ENCODE measurements at places on chromosomes 12 and 14.

DNA sequence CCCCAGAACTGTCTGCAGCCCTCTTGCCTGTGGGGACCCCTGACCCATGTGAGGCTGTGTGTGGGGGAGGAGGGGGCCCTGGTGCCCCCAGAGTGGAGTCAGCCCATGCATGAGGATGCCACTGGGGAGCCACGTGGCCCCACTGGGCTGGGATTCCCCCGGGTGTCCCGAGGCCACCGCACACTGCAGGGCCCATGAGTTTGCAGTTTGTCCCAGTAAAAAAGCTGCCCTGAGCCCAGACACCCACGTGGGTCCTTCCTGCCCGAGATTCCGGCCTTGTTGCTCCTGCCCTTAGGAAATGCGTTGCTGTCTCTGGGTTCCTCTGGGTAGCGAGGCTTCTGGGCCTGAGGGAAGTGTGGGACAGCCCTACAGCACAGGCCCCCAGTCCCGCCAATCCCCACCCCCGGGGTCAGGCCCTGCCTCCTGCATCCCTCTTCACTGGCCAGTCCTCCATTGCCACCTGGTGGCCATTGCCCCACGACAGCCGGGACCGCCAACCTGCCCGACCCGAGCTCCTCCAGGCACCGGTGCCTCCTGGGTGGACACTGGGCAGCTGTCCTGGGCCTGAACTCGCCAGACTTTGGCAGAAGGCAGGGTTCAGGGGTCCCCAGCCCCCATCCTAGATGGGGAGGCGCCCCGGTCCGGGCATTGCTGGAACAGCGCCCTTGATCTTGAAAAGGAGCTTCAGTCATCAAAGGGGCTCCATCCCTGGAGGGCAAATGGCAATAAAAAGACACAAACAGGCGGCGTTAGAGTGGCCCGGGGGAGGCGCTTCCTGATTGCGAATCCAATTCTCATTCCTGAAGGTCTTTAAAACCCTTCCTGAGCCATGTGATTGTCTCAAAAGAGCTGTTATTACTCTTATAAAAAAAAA is 15.6 kb upstream of the C14orf180 start:
- peak; percentile 86 for DNase-seq

DNA sequence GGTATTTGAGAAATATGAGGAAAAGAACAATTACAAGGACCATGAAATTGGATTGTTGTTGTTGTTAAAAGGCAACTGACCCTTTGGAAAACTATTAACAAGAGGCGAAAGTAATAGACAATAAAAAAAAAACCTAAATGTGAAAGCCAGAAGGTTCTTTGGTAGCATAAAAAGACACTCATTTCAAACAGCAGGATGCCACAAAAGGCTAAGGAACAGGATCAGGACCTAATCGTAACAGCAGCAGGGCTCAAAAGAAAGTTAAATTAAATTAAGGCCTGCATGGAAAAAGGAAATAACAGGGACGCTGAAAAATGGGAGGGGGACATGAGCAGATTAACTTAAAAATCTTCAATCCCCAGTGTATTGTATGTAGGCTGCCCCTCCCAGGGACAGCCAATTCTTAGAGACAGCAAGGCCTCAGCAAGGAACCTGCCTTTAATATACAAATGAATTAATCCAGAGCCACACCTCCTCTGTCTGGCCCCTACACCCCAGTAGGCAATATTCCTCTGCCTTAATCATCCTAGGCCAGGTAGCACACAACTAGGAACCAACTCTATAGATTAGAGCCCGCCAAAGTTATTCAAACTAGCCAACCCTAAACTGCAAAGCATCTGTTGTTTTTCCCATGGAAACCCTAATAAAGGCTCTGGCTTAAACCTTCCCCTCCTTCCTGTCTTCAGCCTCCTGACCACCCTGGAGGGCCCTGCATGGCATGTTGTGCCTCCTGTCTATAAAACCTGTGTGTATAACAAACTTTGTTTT is 28.4 kb upstream of the AP4S1 start:
- DNase-seq, result no peak

DNA sequence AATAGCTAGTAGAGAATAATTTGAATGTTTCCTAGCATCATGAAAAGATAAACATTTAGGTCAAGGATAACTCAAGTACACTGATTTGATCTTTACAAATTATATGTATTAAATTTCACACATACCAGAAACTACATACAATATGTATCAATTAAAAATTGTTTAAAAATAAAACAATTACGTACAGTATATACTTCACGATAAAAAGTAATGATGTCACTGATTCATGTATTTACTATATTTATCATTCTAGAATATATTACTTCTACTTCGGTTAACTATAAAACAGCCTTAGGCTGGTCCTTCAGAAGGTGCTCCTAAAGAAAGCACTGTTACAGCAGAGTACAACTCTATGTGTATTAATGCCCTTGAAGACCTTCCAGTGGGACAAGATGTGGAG is 11.5 kb downstream of the RBM23 start:
- DNase-seq, result no peak

- no peak for DNase-seq
Observed at GRCh38 chr14:106530423-106531107, 1004.2 kb downstream of the TMEM121 start.

DNA sequence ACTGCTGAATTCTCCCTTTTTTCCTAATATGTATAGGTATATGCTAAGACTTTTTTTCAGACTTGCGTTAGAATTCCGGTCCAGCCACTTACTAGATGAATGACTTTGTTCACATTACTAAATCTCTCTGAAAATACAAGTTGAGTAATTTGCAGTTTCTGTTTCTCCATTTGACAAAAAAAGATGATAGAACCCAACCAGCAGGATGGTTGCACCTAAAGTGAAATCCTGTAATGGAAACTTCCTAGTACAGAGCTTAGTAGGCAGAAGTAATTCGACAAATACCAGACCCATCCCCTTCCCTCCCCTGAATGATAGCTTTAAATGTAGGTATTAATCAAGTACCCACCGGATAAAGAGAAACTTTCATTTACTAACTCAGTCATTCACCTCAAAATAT is 113.6 kb upstream of the RAP1B start:
- no peak for DNase-seq

GRCh38 chr12:38490941-38491340 is 174.4 kb downstream of the ALG10B start:
- no peak for DNase-seq

DNA sequence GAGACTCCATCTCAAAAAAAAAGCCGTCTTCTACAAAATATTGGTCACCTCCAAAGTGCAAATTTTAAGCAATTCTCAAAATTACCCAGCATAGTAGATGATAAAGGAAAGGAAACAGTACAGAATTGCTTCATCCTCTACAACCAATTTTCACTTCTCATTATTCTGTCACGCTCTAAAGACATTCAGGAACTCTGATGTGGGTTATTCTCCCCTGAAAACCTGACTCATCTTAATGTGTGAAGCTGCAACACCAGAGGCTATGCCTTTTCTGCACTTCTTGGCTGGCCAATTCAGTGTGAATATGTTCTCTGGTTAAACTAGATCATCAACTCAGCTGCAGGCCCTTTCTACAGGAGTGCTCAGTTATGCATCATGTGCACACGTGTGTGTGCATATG is 11.0 kb downstream of the PTGER2 start:
- no peak for DNase-seq

GRCh38 chr12:40583743-40584142 is 108.5 kb upstream of the CNTN1 start:
- no peak for DNase-seq

DNA sequence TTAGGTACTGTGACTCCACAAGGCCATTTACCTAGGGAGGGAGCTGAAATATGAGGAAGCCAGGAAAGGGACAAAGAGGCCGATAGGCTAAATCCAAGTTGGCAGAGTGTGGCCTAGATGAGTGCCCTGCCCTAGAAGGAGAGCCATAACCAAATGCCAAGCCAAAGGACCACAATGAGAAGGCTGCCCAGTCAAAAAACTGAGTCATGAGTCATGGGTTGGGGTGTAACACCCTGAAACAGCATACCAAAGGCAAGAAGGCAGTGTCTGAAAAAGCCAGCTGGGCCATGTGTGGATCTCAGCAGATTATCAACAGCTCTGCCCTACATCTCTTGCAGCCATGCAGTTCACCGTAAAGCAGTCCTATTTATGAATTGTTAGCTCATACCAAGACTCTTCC is 171.7 kb downstream of the PHLDA1 start:
- no peak for DNase-seq

GRCh38 chr12:57527184-57527583 is 4.6 kb downstream of the MBD6 start:
- no peak for DNase-seq

DNA sequence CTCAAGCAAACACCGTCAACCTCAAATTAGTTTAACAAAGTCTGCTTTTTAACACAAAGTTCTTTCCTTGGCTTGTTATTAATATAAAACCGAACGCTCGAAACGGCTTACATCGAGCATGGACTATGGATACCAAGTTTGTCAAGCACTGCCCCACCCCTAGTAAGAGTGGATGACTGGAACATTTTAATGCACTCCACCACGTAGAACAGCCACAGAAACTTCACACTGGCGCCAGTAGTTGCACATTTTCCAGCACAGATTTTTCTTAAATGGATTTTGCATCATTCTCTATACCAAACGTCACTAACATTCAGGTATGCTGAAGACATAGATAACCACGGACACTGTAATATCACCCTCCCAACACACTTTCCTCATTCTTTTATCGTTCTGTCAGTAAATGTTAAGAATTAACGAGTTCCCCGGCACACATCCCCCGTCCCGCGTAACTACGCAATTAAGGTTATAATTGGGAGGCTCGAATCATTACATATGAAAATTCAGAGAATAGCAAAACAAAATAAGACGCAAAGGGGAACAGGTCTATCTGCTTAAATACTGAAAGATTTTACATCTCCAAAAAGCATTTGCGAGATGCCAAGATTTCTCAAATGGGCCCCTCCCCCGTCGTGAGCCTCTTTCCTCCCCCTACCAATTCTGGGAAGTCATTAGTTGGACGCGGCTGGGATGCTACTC is 990 bp downstream of the FERMT2 start:
- no peak for DNase-seq

DNA sequence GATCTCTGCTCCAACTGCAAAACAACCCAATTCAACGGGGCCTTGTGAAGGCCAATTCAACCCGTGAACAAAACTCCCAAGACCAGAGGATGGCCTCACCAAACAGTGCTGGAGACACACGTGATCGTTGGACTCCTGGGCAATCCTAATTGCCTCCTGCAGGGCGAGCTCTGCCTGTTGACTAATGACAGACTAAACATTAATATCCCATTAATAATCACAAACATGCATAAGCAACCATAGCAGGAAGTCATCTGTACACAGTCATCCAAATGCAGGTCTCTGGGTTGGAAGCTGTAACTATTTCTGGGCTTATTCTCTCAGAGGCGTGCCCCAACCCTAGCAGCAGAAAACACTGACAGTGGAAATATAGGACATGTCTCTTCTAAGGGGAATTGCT is 21.0 kb downstream of the ANAPC5 start:
- DNase-seq, result no peak

- DNase-seq, result no peak
Observed at GRCh38 chr12:52148464-52149181, 43.2 kb downstream of the KRT80 start.

GRCh38 chr12:93167331-93167730 is 210.4 kb upstream of the NUDT4 start:
- no peak for DNase-seq

- DNase-seq, result no peak
Observed at GRCh38 chr14:58887931-58888330, 250.2 kb downstream of the DACT1 start.

DNA sequence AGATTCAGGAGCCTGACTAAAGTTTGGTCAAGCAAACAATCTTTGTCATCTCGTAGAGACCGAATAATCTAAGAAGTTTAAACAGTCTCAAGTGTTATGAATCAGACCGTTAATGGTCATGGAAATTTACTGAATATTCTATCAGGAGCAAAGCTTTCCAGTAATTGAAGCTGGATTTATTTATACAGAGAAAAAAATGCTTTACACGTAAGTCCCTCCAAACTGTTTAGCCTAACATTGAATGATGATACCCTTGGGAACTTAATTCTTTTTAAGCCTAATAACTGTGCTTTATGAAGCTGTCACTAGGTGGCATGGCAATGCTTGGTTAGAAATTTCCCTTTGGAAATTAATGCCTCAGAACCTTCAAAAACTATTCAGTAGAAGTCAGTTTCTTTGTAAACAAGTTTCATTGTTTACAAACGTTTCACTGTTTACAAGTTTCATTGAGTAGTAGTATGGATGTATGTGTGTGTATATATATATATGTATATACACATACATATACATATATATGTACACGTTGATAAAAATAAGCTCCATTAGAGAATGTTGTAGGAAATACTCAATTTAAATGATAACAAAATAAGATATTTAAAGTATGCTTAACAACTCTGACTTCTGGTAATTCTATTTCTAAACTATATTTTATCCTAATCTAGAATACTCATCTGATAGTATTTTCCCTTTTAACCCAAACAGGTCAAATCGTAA is 32.1 kb downstream of the DEPDC4 start:
- no peak for DNase-seq

DNA sequence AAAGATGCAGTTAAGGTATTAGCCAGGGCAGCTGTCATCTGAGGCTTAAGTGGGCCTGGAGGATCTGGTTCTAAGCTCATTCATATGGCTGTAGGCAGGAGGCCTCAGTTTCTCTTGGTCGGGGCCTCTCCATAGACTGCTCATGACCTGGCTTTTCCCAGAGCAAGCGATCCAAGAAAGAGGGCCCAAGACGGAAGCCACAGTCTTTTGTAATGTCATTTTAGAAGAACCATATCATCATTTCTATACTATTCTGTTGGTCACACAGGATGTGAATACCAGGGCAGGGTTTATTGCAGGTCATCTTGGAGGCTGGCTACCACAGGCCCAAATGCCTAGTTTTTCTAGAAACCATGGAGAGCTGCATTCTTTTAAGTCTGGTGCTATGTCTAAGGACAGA is 47.7 kb downstream of the GNG2 start:
- DNase-seq, result no peak

DNA sequence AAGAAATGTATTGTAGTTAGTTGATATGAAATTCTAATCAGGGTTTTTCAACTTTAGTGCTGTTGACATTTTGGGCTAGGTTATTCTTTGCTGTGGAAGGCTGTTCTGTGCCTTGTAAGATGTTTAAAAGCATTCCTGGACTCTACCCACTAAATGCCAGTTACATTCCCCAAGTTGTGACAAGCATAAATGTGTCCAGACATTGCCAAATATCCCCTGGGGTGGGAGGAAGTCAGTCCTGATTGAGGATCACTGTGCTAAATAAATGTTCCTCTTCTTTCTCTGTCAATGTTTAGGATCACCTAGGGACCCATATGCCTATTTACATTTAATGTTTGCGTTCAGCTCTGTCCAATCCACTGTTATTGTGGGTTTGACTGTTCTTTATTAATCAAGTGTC is 268.3 kb downstream of the TMTC2 start:
- DNase-seq, result no peak

GRCh38 chr14:38125481-38126037 is 82.1 kb upstream of the SSTR1 start:
- no peak for DNase-seq

Data from left forelimb (tissue), 1 donor.